RPMI8226 (cell line): ENCODE measurements at places on chromosomes 3 and 15.

DNA sequence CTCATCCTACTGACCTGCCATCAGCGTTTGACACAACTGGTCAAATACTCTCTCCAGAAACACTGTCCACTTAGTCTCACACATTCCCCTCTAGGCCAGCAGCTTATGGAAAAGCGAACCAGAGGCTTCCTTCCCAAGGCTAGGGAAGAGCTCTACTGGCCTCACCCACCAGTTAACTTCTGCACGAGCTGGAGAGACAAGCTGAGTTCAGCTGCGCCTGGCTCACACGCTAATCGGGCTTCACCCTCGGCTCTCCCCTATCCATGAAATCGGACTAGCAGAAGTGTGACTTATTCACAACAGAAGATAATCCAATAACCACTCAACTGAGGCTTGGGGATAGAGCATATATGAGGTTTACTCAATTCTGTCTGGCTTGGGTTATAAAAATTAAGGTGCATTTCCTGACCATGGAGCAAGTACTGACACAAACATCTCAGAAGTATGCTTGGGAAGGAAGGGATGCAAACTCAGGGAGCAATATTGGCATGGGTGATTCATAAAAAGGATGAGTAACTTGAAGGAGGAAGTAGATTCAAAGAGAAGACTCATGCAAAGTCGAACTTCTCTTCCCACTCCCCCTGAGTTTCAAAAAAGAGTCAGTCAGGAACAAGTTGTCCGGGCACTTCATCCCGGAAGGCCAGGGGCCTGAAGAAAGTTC, 73.1 kb downstream of the XXYLT1 start:
- no peak for DNase-seq

DNA sequence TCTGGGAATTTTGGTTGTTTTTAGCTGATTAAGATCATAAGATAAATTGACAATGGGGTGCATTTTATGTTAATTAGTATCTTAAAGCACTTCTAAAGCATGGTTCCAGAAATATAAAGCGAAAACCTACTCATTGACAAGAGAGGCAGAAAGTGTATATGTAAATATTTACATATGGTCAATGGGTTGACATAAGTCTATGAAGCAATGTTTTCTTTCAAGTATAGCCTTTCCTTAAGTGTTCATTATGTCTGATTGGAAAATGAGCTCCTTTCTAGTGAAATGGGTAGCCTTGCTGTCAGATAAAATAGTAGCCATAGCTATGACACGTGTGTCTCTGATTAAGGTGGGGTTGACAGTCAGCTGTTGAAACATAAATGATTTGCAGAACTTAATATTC, 365.2 kb upstream of the AGTR1 start:
- DNase-seq = no peak

- peak; percentile 89 for DNase-seq
Measured at GRCh38 chr3:101414121-101414520, 93.7 kb upstream of the IMPG2 start.

- no peak for DNase-seq
Measured at GRCh38 chr3:120275618-120276017, 9.4 kb downstream of the GPR156 start.

DNA sequence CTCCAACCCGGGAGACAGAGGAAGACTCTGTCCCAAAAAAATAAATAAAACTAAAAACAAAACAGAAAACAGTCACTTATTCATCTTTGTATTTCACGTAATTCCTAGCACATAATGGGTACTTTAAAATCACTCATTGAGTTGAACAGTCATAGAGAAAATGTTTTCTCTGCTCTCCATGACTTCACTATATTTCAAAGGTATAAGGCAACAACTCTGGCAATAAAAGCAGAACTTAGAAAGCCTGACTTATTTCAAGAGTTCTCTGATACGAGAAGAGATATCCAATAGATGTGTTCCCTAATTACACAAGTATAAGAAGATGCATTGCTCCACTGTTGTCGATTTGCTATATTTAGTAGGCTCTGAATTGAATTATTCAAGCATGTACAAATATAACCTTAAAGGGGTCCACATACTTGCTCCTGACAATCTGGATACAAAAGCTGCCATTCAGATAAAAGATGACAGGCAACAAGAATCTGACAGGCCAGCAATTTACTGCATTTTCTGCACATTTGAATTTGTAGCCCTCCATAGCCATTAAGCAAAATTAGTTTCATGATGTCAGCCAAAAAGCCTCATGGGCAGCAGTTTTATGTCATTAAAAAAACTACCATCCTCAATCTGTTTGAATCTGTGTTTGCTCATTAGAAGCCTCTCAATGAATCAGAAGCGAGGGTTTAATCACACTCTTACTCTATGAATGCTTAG, 47.9 kb downstream of the PEAK1 start:
- no peak for DNase-seq

DNA sequence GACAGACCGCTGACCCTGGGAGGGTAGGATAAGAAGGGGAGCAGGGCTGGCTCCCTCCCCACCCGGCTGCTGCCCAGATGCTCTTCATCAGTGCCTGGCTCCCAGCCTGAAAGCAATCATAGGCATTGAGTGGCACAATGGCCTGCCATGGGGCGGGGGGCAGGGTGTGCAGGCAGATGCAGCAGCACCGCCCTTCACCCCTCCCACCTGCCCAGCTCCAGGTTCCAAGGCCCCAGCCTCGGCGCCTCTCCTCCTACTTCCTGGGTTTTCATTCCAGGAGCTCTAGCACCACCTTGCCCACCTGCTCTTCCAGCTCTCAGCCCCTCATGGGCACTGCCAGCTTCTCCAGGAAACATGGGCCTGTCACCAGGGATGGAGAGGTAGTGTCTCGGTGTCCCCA, 101.7 kb downstream of the MEGF11 start:
- DNase-seq = peak; percentile 32

- no peak for DNase-seq
Measured at GRCh38 chr3:166191411-166191810, 354.2 kb upstream of the BCHE start.

DNA sequence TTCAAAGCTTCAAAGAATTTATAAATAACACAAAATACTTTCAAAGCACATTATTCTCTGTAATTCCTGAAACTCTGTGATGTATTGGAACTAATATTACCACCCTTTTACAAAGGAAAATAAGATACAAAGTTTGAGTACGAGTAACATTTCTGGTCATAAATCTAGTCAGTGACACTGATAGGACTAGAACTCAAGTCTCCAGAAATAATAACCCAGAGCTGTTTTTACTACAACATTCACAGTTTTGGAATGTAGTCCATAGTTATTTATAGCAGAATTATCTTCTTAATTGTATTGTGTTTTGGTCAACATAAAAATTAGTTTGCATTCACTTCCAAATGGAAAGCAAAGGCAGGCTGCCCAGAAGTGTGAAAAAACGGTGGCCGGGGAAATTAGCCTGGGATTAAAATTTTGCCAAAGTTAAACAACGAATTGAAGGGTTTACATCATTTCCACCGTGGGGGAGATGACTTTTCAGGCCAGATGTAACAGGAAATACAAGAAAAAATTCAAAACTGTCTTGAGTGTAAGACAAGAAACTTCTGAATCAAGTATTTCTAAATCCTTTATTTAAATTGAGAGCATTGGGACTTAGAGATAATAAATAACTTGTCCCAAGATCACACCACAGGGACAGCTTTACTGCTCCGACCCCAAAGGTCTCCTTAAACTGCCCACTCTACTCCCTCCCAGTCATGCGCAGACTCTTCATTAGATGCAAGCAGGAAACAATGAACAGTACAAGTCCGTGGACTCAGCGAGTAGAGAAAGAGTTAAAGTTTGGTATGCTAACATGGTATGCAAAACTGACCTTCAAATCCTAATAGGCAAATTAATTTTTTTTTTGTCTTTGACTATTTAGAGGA, 74.3 kb upstream of the VGLL4 start:
- no peak for DNase-seq

DNA sequence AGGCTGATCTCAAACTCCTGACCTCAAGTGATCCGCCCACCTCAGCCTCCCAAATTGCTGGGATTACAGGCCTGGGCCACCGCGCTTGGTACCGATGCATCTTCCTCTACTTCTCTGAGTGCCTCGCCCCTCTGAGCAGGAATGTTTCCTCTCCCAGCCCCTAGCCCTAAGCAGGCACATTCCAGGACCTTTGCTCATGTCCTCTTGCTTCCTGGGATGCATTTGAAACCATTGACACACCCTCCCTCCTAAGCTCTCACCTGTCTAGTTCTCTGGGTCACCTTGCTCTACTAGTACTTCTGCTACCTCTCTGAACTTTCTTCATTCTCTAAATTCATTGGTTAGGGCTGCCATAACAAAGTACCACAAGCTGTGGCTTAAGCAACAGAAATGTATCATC, 17.9 kb upstream of the UACA start:
- DNase-seq = no peak

DNA sequence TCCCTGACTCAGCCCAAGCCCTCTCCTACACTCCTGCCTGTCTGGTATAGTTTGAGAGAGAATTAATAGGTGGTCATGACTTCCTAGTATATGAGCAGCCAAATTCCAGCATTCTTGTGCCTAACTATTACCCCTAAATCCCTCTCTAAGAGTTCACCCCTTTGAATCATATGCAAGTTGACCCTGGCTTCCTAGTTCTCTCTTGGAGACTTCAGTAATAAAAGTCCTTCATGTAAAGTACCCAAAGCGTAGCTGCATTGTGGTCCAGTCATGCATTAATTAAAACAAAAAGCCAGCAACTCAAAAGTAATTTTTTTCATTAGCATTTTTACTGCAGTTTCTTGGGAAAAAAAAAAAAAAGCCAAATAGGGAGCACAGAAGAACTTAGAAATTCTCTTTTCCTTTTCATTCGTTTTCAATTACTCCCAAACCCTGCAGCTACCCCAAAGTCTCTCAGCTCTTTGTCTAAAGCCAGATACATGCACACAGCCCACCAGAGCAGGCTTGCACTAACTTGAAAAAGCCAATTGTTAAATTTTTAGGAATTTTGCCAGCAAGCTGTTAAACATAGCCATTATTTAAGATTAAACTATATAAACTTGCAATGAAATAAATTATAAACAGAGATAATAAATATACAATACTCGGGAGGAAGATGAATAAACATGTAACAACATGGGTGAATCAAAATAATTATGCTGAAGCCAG, 50.1 kb upstream of the STT3B start:
- DNase-seq = no peak

GRCh38 chr15:89704411-89704810, 13.8 kb downstream of the WDR93 start:
- DNase-seq = no peak

DNA sequence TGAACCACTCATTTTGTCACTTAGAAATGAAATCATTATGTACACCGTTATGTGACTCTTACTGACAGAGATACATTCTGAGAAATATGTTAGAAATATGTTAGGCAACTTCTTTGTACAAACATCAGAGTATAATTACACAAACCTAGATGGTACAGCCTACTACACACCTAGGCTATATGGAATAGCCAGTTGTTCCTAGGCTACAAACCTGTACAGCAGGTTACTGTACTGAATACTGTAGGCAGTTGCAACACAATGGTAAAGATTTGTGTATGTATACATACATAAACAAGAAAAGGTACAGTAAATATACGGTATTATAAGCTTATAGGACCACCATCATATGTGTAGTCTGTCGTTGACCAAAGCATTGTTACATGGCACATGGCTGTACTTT, 3.7 kb downstream of the SACM1L start:
- no peak for DNase-seq

- no peak for DNase-seq
Measured at GRCh38 chr3:172410702-172411477, 37.4 kb downstream of the GHSR start.

- no peak for DNase-seq
Measured at GRCh38 chr3:18346097-18346496, 79.0 kb downstream of the SATB1 start.

- no peak for DNase-seq
Measured at GRCh38 chr15:31223478-31224350, 102.9 kb upstream of the KLF13 start.

- no peak for DNase-seq
Measured at GRCh38 chr3:112779558-112780480, 66.8 kb downstream of the CD200R1L start.

GRCh38 chr3:187430576-187430975, 62.4 kb downstream of the RTP4 start:
- no peak for DNase-seq

GRCh38 chr3:101256511-101256910, 63.9 kb downstream of the IMPG2 start:
- no peak for DNase-seq

DNA sequence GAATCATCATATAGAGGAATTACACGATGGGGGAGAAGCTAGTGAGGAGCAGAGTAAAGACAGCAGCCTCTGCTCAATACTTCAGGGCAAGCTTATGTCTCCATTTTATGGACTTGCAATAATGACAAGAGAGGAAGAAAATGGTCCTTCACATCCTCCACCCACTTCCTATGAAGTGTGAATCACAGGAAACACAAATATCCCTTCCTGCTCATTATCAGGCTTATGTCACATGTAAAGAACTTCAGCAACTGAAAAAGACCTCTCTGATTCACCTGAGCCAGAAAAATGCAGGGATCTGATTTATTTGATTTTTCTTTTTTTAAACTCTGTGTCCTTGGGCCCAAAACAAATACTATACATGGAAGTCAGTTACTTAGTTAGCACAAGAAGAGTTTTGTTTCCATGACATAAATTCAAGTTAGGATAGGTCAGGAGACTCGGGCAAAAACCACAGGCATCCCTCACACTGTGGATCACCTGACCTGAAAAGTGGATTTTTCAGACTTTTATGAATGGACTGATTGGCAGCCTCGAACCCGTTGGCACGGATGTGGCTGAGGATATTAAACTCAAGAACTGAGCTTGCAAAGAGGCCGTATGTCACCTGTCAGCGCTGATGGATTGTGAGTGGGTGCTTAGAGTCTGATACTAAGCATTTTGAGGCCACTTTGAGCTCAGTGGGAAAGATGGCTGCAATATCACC, 620.8 kb upstream of the MDFIC2 start:
- no peak for DNase-seq

DNA sequence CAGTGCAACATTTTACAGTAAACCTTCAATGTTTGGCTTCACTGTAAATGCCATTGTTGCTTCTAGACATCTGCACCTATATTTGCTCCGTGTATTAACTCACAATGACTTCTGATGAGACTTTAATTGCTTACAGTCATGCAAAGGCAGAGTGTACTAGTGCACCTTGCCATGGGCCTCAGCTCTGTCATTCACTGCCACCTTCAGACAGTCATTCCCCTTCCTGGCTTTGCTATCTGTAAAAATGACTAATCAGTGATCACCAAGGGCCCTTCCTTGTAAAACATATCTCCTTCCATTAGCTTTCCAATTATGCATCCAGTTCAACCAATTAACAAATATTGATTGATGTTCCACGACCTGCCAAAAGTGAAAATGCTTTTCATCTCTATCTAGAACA, 120.3 kb downstream of the ARRDC4 start:
- DNase-seq = no peak

- DNase-seq = no peak
Measured at GRCh38 chr15:28902856-28903255, 17.1 kb downstream of the APBA2 start.
